ENCODE measurements at places on chromosomes 5 and 9.

GRCh38 chr5:88682881-88683361 is 200.1 kb downstream of the MEF2C start:
- no peak for DNase-seq

DNA sequence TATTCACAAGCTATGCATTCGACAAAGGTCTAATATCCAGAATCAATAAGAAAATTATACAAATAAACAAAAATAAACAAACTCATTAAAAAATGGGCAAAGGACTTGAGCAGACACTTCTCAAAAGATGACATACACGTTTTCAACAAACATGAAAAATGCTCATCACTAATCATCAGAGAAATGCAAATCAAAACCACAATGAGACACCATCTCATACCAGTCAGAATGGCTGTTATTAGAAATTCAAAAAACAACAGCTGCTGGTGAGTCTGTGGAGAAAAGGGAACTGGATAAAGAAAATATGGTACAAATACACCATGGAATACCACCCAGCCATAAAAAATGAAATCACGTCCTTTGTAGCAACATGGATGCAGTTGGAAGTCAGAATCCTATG is 45.1 kb upstream of the PUM3 start:
- no peak for DNase-seq

DNA sequence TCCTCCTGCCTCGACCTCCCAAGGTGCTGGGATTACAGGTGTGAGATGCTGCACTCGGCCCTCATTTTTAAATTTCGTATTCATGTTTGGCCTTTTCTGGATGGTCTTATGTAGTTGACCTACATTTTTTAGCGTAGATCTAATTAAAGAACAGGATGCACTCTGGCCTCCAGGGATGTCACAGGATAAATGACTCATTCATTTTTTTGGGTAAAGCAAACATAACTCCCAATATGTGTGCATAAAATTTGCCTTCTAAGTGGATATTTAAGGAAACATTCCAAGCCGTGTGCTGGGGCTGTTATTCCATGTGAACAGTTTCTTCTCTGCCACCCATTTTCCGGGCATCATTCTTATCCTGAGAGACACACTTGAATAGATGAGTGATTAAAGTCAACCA is 501.6 kb downstream of the IRX1 start:
- DNase-seq, result no peak

- no peak for DNase-seq
These were observed 68.5 kb downstream of the PTCD2 start for GRCh38 chr5:72388646-72389045.

GRCh38 chr5:85998656-85999055 is 619.1 kb upstream of the COX7C start:
- no peak for DNase-seq

GRCh38 chr9:95852059-95853032 is 23.1 kb upstream of the ERCC6L2 start:
- no peak for DNase-seq

DNA sequence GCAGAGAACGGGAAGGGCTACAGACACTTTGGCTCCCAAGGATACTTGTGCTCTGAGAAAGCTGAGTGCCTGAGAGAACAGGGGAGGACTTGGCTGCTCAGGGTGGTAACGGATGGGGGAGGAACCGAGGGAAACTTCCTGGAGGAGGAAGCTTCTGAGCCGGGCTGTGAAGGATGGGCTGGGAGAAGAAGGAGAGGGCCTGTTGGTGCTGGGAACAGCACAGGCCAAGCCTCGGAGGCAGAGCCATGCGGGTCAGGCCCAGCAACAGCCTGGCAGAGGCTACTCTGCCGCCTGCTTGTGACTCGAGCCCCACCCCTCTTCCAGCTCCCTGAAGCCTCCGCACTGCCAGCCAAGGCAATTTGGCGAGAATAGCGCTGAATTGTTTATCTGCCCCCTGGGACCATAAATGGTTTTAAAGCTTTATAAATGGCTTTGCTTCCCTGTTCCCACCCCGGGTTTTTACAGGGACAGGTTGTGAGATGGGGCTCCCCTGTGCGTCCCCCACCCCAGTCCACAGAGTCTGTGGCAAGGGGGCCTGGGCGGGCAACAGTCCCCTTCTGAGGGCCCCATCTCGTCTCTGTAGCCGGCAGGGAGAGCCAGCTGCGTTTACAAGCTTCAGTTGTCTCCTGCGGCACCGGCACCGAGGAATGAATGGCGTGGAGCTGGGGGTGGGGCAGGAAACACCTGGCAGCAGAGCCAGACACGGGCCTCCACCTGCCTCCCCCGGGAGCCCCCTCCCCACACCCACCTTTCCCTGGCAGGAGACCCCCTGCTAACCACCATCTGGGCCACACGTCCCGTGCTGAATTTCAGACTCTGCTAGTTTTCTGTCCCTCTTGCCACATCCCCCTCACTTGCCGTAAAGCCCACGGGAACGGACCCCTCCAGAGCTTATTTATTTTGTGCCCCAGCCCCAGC is 24.4 kb downstream of the FAM163B start:
- DNase-seq, result no peak

GRCh38 chr5:15236911-15237508 is 263.0 kb upstream of the FBXL7 start:
- no peak for DNase-seq

DNA sequence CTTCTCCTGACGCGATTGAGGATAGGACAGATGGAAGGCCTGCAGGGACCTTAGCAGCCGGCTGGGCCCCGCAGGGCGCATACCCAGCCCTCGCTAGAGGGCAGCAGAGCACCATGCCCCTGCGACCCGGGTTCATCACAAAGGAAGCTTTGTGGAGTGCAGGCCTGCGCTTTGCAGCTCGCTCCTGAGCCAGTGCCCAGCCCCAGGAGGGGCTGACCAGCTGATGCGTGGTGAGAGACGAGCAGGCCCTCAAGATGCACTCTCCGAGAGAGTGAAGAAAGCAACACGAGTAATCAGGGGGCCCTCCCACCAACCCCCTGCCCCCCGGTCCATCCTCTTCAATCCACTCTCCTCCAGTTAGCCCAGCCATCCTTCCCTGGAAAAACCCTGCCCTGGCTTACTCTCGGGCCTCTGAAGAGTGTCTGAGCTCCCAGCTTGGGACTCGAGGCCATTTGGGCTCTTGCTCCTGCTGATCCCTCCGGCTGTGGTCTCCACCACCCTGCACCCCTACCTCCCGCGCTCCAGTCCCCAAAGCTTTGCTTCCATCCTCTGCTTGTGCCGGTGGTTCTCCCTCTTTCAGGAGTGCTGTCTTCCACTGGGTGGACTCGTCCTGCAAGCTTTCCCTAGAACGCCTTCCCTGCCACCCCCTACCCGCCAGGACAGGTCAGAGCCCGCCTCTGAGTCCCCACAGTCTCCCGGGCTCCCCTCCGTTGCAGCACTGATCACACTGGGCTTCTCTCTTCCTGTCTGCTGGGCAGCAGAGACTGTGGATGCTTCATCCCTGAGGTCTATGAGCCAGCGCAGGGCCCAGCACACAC is 9.1 kb upstream of the KIF12 start:
- DNase-seq, result peak; percentile 41

- DNase-seq, result no peak
These were observed 1644.5 kb upstream of the NUDT12 start for GRCh38 chr5:105207066-105207465.

GRCh38 chr5:138702166-138703077 is 50.8 kb upstream of the CTNNA1 start:
- no peak for DNase-seq

- DNase-seq, result no peak
These were observed 21.0 kb downstream of the CAMSAP1 start for GRCh38 chr9:135886147-135886981.

- DNase-seq, result no peak
These were observed 476.1 kb upstream of the PTPRD start for GRCh38 chr9:11088821-11089374.

DNA sequence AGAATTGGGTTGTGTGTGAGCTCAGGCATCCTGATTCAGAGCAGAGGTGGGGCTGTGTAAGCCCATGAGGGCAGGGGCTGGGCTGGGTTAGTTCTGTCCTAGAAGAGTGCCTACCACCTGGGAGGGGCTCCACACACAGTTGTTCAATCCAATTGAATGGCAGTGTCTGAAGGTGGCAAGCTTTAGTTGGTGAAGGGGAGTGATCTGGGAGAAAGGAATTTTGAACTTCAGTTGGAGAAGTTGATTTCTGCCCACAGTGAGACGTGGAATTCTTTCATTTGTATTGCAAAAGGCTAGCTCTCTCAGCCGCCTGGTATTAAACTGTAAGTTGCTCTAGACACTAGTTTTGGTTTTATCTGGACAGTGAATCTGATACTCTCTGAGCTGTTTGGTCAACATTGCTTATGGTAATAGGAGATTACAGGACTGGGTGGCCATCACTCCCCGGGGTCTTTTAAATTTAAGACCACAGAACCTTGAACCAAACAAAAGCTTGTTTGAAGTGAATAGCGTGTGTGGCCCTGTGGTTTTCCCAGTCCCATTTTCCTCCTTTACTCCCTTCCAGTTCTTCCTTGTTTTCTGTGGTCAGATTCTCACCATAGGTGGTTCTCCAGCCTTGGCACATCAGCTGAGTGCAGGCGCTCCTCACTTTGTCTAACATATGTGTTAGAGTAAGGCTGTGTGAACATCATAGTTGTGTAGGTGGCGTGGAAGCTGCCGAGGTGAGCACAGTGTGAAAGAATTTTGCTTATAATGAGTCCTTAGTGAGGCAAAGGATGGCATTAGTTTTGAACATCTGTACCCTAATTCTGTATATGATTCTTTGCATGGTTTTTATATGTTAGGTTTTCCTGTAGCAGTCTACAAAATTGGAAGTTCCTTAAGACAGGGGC is 78.0 kb downstream of the ARHGAP26 start:
- DNase-seq, result no peak

DNA sequence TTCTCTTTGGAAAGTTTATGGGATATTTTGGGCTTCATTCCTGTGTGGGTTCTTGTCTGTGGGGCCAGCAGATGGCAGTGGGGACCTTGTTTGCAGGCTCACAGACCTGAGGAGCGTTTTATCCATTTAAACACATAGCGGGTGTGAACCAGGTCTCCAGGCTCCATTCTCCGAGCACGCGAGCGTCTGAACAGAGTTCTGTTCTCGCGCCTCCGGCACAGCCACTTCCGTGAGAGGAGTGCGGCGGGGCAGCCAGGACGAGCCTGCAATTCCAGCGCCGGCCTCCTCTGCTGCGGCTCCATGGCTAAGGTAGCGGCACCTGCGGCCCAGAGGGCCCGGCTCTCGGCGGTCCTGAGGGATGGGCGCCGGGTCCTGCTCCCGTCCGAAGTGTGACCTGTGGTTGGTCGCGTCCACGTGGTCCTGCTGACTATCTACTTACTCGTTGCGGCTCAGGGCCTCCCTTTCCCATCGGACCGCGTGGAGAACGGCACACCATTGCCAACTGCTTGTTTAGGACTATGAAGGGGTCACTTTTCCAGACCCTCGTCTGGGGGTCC is 7.3 kb downstream of the NRARP start:
- no peak for DNase-seq

DNA sequence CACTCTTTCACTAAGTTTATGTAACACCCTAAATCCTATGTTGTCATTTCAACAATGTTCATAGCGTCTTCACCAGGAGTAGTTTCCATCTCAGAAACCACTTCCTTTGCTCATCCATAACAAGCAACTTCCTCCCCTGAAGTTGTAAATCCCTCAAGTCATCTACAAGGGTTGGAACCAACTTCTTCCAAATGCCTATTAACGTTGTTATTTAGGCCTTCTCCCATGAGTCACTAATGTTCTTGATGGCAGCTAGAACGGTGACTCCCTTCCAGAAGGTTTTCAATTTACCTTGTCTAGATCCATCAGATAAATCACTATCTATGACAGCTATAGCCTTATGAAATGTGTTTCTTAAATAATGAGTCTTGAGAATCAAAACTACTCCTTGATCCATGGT is 73.3 kb upstream of the TARS1 start:
- DNase-seq, result no peak

DNA sequence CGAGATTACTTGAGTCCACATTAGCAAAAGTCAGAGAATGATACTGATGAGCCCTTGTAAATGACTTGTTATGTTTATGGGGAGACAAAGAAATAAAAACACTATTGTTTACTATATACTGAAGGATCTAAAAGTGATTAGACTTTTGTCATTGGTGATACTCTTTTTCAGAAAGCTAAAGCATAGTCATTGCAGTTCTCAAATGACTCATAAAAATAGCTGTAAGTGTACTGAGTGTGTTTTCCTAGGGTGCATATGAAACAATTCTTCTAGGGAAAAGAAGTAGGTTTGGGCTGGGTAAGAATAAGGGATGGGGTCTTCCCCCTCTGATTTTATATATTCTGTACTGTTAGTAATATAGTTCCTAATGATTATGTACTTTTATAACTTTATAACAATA is 32.6 kb downstream of the WDR36 start:
- DNase-seq, result no peak

DNA sequence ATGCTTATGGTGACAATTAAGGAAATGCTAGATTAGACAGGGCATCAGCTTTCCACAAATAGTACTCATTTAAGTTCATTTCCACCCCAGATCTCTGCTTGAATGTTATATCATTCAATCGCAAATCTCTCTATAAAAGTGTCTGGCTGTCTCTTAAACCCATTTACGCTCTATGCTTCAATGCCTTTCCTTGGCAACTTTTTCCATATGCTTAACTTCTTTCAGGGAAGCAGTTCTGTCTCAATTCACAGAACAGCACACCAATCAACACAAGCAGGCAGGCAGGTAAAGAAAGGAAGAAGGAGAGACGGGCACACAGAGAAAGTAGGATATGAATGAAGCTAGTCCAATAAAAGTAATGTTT is 243.1 kb downstream of the DENND1A start:
- DNase-seq, result no peak

DNA sequence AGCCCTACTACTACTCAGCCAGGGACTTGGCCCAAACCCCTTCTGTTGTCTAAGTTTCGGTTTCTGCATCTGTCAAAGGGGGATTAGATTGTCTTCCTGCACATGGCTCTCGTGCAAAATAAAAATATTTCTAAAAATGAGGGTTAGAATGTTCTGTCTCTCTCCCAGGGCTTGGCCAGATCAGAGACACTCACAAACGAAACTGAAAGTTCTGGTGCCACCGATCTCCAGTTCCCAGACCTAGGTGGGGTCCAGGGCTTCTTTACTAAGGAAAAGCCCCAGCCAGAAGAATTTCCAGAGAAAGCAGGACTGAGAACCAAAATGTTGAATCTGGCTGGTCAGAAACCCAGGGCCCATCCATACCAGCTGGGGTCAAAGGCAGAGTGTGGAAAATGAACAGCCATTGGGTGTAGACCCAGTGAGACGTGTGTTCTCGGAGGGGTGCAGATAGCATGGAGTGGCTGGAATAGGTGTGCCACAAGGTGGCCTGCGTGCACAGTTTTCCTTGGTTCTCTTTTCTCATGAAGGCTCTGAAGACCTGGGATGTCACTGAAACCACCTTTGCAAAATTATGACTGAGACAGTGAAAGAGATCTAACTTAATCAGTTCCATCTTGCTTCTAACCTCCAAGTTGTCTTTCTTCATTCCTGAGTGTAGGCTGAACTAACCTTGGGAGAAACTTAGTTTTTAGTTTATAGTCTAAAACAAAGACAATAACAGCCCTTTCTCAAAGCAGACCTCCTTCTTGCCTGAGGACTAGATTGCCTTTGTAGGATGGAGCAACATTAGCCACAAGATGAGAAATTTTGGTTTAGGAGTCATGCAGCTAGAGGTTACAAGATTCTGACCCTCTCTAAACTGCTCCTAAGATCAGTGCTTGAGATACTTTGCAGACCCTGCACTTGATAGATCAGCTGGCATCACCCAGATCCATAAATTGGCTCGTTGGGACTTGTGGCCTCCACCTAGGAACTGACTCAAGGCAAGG is 2.3 kb upstream of the SLC23A1 start:
- DNase-seq, result no peak

GRCh38 chr9:5230554-5230953 is 665 bp upstream of the INSL4 start:
- no peak for DNase-seq

Data from stimulated activated CD8-positive, alpha-beta memory T cell treated with anti-CD3 and anti-CD28 coated beads, Interleukin-15, amount 100 ng/mL, for 48 hours (primary cell).